ENCODE measurements at places on chromosomes 5 and 9.
A peak's percentile ranks its signal among the peaks of the same experiment; 100 is the strongest.

DNA sequence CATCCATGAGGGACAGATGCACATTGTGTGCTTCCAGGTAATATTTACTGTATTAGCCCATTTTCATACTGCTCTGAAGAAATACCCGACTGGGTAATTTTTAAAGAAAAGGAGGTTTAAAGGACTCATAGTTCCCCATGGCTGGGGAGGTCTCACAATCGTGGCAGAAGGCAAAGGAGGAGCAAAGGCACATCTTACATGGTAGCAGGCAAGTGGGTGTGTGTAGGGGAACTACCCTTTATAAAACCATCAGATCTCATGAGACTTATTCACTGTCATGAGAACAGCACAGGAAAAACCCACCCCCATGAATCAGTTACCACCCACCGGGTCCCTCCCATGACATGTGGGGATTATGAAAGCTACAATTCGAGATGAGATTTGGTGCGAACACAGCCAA is 148.8 kb upstream of the FBXL17 start:
- no peak for DNase-seq

DNA sequence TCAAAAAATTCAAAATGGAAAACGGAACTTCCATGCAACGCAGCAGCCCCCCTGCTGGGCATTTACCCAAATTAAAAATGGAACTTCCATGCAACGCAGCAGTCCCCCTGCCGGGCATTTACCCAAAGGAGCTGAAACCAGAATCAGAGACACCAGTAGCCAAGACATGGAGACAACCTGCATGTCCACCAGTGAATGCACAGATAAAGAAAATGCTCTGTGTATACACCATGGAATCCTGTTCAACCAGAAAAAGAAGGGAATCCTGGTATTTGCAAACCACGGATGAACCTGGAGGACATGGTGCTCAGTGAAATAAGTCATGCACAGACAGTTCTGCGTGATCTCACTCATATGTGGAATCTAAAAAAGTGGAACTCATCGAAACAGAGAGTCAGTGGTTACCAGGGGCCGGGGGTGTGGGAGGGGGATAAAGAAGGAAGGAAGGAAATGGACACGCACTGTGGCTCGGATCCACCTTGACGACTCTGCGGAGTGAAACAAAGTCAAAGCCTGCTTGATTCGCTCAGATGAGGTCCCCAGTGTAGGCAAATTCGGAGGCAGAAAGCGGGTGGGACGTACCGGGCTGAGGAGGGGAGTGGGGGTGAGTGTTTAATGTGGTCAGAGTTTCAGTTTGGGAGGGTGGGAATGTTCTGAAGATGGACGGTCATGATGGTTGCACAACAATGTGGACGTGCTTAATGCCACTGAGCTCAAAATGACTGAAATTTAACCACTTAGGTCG is 40.2 kb upstream of the EXOC3 start:
- no peak for DNase-seq

DNA sequence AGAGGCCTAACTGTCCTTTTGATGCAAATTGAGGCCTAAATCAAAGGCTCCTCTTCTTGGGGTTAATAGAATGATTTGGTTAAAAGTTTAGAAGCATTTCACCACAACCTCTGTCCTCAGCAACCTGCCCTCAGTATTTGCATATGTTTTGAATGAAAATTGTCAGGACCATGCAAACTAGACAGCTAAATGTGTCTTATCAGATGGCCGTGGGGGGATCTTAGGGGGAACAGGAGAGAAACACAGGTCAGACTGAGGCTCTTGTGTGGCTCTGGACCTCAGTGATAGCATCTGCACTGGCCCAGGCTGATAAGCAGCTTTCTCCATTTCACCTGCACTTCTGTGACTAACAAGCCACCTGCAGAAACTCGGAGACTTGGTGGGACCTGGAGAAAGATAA is 49.0 kb downstream of the FOXI1 start:
- no peak for DNase-seq

DNA sequence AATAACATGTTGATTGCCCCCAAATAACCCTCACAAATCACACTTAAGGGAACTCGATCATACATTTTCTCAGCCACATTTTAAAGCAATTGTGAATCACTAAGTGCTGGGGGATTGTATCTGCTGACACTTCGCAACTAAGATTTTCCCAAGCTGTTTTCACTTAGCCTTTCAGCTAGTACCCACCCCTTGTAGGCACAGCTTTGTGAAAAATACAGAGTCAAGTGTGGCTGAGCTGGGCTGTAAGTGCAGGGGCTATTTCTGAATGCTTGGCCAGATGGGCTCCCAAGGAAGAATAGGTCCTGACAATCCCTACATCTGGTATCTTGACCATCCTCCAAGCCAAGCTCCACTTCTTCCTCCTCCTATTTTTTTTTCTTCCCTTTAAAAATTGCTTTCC is 289.2 kb upstream of the NMUR2 start:
- DNase-seq: no peak

DNA sequence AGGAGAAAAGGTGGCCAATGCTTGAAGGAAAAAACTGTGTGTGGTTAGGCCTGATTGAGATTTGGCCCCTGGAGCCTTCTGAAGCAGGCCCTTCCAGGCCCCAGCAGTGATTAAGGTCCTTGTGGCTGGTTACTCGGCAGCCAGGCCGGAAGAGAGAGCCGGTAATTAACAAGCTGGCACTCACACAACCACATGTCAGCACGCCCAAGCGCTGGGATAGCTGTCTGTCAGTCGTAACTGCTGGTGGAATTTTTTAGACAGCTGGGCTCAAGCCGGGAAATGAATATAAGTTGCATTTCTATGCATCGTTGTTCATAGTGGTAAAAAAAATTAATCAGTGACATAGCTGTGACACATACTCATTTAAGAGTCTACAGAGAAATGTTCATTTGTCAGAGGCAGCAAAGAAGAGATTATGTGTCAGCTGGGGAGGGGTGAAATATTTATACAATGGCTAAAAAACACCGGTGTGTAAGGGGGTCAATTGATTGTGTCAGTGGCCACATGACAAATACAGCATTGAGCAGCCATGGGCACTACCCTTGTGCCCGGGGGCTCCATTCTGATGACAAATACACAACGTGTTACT is 13.7 kb upstream of the ARAP3 start:
- DNase-seq: no peak

DNA sequence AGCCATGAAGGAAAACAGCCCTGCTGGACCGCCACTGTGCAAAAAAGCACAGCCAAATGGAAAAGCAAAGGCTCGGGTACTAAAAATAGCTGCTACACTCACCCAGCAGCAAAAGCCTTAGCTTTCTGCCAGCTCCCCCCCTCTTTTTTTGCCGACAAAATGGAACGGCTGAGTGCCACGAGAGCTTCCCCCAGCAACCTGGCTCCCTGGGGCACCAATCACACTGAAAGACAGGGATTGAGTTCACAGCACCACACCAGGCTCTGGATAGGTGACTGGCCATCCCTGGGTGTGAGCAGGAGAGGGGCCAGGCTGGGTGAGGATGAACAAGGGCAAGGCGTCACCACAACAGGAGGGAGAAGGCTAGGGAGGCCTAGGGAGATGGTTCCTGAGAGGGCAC is 66.7 kb downstream of the SIL1 start:
- peak; percentile 38 for DNase-seq

DNA sequence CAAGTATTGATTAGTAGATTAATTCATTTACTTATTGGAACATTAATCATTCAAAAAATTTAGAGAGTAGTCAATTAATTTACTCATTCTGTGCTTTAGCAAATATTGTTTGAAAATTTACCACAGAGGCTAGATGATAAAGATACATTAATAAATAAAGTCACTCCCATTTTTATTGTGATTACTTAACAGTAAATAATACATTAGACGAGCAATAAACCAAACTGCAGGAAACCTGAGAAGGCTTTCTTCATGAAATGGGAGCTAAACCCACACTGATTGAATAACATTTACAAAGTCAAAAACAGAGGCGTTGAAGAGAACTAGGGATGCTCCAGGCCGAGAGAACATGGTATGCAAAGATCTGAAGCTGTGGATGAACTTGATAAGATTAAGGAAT is 38.8 kb upstream of the PRDM9 start:
- no peak for DNase-seq

DNA sequence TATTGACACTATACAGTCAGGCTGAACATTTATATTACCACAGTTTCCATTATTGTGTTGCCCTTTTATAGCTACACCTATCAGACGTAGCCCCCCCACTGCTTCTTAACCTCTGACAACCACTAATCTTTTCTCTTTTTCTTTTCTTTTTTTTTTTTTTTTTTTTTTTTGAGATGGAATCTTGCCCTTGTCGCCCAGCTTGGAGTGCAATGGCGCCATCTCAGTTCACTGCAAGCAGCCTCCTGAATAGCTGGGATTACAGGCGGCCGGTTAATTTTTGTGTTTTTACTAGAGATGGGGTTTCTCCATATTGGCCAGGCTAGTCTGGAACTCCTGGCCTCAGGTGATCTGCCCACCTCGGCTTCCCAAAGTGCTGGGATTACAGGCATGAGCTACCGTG is 75.4 kb downstream of the UHRF2 start:
- DNase-seq: no peak

DNA sequence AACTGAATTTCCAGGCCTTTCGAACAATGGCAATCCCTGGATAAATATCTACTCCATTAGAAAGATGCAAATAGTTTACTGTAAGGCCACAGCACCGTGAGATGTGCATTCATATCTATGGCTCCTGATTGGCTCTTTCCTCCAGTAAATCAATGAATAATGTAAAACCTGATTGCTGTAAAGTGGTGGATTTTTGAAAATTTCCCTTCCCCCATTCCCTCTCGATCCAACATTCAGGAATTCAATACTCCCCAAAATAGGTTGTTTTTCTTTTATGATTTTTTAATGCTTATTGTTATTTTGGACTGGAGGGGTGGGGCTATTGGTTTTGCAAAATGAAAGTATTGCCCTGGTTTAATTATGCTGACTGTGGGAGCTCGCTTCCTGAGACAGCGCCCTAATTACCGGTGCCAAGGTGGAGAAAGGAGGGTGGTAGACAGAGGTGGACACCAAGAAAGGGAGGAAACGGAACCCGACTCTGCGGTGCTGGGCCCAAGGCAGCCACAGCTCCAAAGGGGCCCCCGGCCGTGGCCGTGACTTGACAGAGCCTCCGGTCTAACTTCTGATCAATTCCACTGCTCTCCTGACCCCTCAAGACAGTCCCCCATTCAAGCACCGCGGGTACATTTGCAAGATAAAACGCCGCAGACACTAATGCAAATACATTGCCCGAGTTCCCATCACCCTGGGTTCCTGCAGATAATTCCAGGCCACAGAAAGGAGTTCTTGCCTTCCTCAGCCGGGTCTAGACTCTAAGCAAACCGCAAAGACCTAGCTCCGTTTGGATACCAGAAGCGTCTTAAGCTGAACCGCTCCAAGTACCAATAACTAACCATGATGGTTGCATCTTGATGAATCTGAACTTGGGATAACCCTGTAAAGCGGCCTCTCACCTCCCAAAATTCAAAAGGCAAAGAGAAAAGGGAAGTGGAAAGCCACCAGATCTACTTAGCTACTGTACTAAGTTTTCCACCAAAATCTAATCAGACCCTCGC is 211.2 kb downstream of the MEF2C start:
- DNase-seq: no peak

GRCh38 chr5:149550594-149551226 is 529 bp downstream of the CSNK1A1 start:
- DNase-seq: no peak

DNA sequence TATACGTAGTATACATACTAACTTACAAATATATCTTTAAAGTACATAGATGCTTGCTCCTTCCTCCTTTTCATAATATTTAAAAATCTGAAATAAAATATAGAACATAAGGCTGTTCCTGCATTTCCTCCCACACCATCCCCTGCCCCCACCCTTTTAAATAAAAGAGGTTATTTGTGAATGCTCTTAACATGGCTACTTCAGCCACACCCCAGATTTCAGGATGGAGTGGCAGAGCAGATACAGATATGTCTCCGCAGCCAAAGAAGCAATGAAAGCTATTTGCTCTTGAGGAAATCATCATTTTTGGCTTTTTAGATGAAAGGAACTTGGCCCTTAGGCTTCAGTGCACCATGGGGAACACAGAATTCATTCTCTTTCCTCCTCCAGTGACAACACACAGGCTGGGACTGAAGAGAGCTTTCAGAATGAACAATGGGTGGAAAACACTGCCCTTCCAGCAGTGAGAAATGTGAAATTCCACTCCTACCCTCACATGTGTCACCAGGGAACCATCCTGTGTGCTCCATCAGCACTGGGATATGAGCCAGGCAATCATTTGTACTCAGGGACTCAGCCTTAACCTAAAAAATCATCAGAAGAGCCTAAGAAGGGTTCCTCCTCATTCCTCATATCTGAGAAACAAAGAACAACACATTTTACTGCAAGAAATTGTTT is 134.3 kb downstream of the PPP2R2B start:
- no peak for DNase-seq

- DNase-seq: no peak
These were observed 4.3 kb upstream of the RMND5B start for GRCh38 chr5:178126556-178126955.

DNA sequence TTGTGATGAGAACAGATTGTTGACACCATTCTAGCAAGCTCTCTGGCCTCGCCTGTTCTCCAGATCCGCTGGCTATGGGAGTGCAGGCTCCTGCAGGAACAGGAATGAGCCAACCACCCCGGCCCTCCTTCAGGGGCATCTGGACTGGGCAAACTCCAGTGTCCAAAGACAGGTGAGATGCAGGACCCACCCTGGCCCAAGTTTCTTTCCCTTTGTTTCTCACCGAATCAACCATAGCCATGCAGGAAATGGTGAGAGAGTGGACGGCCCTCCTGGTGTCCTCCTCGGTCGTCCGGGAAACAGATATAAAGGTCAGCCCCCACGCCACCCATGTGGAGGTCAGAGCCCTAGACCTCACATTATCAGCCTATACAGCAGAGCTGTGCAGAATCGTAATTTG is 108.6 kb upstream of the IRX2 start:
- DNase-seq: no peak

GRCh38 chr9:33661176-33661575 is 134.2 kb upstream of the PRSS3 start:
- no peak for DNase-seq

GRCh38 chr5:143244000-143244736 is 159.3 kb downstream of the NR3C1 start:
- no peak for DNase-seq

- peak; percentile 68 for DNase-seq
These were observed 47.8 kb downstream of the ANXA2R start for GRCh38 chr5:42992088-42992879.

DNA sequence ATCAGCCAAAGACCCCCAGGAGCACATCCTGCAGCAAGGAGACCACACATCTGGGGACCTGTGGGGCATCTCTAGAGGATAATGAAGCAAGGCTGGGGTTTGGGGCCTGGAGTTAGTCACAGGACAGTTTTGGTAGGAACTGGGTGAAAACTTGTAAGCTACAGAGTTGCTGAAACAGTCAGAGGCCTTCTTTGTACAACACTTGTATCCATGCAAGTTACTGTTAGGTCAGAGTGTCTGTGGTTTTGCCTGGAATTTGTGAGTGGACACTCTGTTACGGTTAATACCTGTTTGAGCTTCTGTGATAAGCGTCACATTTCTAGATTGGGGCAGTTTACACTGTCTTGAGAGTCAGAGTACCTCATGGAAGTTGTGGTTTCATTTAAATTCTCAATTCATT is 22.6 kb upstream of the ASPN start:
- no peak for DNase-seq

Data from NCI-H1105 (cell line).